ENCODE measurements at places on chromosomes 4 and X. TPM values are rescaled to one million over a fixed set of nuclear protein-coding genes. Genes with fewer than 3 reads are reported as not detected.

DNA sequence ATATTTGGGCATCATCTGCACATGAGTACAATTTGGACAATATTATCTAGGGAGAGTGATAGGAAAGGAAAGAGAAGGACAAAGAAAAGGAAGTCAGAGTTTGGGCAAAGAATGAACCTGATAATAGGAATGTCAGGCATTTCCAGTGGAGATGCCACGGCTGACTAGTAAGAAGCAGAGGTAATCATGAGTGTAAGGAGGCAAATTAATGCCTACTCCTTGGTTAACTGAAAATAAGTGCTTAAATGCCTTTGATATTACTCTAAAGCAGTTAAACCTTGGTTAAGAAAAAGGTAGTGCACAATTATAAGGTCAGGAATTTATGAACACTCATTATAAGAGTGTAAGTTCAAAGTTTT, 99.2 kb upstream of the DDIT4L start:
- DNase-seq = no peak

DNA sequence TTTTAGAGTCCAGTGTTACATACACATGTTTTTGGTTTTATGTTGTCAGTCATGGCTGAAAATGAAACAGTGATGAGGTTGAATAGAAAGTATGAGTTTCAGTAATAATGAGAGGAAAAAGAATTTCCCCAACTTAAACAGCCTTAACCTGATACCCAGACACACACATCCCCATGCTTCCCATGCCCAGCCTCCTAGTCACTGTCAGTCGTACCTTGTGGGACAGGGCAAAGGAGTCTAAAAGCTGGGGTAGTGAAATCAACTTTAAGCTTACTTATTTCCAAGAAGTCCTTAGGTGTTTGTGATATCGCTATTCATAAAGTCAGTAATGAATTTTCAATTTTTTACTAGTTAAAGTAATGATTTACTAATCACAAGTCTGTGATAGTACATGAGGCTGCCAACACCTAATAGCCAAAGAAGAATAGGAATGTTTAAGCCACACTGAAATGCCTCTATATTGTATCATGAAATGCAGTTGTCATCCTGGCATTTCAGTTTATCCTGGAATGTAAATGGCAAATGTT, 24.3 kb upstream of the GPR34 start:
- DNase-seq = no peak

The GAGE1 gene
- total RNA-seq = not detected

DNA sequence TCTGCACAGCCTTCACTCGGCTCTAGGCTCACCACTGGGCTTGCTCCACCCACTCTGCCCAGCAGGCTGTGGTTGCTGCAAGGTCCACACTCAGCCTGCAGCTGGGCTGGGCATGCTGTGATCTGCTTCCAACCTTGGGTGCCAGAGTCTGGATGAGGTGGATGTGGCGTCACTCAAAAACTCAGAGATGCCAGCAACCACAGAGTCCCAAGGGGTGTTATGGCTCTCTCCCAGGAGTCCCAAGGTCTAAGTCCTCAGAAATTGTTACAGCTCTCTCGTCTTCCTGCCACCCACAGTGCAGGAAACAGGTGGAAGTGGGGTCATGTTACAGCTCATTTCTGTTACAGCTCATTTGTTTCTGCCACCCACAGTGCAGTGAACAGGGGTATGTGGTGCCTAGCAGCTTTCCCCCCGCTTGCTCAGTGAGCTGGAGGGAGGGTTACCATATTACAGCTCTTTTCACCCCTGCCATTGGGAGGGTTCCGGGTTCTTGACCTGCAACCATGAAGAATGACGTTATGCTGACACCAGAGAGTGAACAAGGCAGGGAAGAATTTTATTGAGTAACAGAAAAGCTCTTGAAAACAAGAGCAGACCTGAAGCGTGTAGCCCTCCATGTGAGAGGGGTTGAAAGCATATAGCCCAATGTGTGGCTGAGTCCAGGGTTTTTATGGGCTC, 893.9 kb downstream of the PCDH7 start:
- no peak for DNase-seq

The GABRB1 gene
- not detected for total RNA-seq

DNA sequence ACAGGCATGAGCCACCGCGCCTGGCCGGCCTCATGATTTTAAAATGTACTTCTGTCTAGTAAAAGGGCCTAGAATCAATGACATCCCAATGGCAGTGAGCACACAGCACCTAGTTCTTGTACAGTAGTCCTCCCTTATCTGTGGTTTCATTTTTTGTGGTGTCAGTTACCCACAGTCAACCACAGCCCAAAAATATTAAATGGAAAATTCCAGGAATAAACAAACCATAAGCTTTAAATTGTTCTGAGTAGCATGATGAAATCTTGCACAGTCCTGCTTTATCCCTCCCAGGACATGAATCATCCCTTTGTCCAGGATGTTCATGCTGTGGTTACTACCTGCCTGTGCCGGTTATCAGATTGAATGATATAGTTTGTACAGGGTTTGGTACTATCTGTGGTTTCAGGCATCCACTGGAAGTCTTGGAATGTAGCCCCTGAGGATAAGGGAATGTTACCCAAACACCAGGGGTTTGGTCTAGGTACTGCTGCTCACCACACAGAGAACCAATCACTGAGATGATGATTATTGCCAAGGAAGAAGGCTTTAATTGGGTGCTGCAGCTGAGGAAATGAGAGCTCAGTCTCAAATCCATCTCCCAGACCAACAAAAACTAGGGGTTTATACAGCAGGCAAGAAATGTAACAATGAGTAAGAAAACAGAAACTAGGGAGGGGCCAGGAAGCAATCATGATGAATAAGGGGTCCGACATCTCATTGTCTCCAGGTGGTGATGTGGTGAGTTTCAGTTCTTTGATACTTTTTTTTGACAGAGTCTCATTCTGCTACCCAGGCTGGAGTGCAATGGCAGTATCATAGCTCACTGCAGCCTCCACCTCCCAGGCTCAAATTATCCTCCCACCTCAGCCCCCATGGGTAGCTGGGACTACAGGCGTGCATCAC, 16.2 kb upstream of the FHL1 start:
- no peak for DNase-seq

GRCh38 chrX:91108761-91109160, 325.9 kb upstream of the PABPC5 start:
- no peak for DNase-seq

The CTAG2 gene
- not detected for total RNA-seq

DNA sequence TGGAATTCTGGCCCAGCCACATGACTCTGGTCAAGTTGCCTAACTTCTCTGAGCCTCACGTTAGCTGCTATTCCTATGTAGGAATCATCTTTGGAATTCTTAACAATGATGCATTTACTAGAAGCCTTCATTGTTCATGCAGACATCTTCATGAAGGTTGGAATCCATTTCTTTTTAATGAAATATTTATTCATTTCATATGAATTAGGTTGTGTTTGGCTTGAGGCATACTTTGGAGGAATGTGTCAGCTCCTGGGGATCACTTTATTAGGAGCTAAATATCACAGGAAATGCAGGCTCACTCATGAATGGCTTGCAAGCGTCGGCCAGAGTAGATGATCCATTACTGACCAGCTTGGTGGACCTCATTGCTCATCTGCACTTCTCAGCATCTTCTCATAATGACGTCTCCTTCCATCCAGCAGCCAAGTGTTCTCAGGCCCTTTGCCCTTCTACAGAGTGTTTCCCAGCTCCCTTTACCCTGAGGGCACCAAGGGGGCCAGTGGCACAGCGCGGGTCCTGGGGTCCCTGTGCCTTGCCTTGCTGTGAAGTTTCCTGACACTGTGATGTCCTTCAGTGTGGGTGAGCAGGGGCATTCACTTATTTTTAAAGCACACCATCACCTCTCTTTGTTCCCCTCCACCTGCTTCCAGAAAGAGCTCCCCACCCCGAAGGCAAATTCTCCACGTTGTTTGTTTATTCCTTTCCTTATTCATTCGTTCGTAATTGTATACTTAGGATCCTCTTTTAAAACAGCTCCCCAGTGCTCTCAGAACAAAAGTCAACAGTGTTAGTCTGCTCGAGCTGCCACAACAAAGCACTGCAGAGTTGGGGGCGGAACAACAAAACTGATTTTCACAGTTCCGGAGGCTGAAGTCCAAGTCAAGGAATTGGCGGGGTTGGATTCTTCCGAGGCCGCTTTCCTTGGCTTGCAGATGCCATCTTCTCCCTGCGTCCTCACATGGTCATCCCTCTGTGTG, 106.8 kb downstream of the STK32B start:
- DNase-seq = no peak

The SUV39H1 gene
- 6.8 TPM for total RNA-seq

- DNase-seq = no peak
Measured at GRCh38 chrX:5163663-5164062, 1065.0 kb downstream of the NLGN4X start.

DNA sequence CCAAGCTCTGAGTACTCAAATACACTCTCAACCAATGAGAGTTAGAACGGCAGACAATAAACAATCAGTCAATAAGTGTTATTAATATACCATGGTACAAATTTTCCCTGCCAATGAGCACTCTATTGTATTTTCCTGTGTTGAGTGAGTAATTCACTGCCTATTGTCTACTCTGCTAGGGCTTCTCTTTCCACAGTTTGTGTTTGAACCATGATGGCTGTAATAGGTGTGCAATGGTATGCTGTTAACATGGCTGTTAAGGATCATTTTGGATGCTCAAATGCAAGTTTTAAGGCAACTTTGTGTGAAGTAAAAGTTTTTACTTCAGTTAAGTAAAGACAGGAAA, 41.2 kb downstream of the RPS6KA3 start:
- no peak for DNase-seq

The FSTL5 gene
- total RNA-seq = 0.08 TPM

- DNase-seq = no peak
Measured at GRCh38 chr4:181509073-181509472, 734.1 kb upstream of the TENM3 start.

The LIAS gene
- total RNA-seq = 9.8 TPM

DNA sequence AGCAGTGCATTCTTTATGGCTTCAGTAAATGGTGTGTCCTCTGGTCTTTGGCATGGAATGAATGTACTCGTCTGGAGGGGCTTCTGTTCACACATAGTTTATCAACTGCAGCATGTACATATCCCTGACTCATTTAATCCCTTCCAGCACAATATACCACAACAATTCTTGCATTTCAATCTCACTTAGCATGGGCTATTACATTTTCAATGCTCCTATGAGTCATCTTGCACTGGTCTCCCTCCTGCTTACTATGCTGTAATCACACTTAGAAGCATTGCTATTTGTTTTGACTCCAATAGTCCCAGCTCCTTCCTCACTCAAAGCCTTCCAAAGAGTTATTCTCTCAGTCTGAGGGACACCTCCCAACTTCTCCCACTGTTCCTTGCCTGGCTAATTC, 180.9 kb upstream of the NUDT10 start:
- DNase-seq = no peak

GRCh38 chr4:77453911-77454310, 151.7 kb upstream of the CXCL13 start:
- DNase-seq = no peak

DNA sequence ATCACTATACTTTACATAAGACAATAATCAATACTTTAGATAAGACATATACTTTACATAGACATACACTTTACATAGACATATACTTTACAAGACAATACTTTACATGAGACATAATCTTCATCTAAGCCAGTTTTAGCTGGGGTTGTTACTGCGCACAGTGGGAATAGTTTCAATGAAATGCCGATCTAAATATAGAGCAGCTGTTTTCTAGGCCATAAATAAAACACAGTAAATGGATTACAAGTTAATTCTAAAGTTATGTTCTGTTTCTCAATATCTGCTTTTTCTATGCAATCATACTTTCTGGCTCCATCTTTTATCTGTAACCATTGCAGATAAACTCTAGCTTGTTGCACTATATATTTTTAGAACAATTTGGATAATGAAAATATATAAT, 1470.6 kb upstream of the PABPC4L start:
- no peak for DNase-seq

- no peak for DNase-seq
Measured at GRCh38 chr4:110415478-110415877, 60.5 kb upstream of the ENPEP start.

DNA sequence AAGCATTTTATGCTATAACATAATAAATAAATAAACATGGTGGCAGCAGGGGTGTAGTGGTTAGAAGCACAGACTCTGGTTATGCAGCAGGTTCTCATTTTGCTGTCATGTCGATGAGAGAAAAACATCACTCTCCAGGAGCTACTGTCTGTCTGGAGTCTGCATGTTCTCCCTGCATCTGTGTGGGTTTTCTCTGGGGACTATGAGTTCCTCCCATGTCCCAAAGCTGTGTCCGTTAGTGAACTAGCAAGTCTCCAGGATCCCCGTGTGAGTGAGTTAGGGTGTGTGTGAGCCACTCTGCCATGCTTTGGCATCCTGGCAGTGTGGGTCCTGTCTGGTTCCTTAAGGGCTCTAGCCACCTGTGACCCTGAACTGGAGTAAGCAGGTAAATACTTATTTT, 585.6 kb upstream of the AGA start:
- no peak for DNase-seq

The FGF2 gene
- total RNA-seq = 26.1 TPM

DNA sequence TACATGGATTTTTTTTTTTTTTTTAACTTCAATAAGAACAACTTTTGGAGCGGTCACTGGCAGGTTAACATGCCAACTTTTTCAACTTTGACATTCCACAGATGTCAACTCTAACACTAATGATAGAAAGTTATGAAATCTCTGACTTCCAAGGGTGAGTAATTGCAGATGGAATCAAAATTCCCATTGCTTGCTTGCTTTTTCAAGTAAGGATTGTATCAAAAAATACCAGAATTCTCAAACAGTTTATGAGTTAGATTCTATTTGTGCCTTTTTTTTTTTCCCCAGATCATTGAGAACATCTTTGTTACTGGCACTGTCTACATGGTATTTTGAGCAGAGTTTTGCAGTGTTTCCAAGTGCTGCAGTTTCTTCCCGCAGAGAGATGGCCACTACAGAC, 50.3 kb upstream of the OTUD4 start:
- DNase-seq = no peak

- no peak for DNase-seq
Measured at GRCh38 chrX:154540897-154541535, 5.6 kb downstream of the G6PD start.

The HTN3 gene
- total RNA-seq = not detected

The ARHGAP10 gene
- total RNA-seq = 4.6 TPM

- DNase-seq = no peak
Measured at GRCh38 chrX:110114260-110114776, 111.4 kb downstream of the TMEM164 start.

GRCh38 chr4:82989575-82990429, 20.8 kb downstream of the LIN54 start:
- no peak for DNase-seq

The KLB gene
- not detected for total RNA-seq

- DNase-seq = no peak
Measured at GRCh38 chr4:160498211-160498610, 1395.3 kb downstream of the RAPGEF2 start.
